ENCODE measurements at places on chromosomes 4 and X.

DNA sequence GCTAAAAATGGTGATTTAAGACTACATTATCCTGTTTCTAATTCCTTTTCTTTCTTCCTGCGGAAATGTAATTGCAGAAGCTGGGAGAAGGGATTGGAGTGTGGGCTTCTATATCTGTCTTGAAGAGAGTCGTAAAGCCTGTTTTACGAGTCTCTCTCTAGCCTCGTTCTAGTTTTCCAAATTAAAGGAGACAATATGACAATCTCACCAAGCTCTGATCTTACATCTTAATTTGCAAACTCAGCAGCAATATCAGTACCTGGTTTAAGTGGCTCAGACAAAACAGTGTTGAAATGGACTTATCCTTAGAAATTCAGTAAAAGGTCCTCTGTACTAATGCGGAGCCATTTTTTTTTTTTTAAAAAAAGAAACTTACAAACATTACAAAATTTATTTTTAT is 349.5 kb upstream of the HAND2 start:
- DNase-seq = no peak

DNA sequence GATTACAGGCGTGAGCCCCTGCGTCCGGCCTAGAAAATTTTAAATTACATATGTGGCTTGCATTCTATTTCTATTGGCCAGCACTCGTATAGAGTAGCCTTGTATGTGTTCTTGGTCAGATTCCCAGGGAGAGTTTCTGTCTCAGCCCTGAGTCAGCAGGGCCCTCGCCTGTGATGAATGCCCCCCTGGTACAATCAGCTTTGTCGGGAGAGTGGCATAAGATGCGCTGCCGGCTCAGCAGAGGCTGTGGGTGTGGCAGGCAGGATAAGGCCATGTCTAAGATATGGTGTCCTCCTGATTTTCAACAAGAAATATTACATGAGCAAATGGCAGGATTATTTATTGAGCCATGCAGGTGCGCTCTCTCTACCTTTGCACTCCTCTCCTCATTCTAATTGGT is 1.6 kb upstream of the REELD1 start:
- DNase-seq = no peak

- DNase-seq = no peak
Measured at GRCh38 chr4:83114576-83114975, at the start of gene PLAC8. Gene PLAC8 (minus strand): TSS chr4:83114729. CDS start chr4:83107921, 6,808 bp downstream.

DNA sequence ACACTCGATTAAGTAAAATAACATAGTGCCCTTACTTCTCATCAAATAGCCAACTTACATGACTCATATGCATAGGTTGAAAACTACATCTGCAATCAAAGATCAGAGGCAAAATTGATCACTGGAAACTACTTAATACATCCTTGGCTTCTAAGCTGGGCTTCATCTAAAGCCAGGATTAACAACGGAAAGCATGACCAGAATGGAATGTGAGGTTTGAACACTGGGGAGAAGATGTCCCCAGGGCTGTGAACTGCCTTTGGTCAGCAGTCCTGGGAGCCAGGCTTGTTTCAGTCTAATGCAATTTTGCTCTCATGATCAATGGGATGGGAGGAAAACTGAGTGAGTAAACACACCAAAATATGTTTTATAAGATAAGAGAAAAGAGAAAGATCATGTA is 192.5 kb upstream of the TTC29 start:
- no peak for DNase-seq

DNA sequence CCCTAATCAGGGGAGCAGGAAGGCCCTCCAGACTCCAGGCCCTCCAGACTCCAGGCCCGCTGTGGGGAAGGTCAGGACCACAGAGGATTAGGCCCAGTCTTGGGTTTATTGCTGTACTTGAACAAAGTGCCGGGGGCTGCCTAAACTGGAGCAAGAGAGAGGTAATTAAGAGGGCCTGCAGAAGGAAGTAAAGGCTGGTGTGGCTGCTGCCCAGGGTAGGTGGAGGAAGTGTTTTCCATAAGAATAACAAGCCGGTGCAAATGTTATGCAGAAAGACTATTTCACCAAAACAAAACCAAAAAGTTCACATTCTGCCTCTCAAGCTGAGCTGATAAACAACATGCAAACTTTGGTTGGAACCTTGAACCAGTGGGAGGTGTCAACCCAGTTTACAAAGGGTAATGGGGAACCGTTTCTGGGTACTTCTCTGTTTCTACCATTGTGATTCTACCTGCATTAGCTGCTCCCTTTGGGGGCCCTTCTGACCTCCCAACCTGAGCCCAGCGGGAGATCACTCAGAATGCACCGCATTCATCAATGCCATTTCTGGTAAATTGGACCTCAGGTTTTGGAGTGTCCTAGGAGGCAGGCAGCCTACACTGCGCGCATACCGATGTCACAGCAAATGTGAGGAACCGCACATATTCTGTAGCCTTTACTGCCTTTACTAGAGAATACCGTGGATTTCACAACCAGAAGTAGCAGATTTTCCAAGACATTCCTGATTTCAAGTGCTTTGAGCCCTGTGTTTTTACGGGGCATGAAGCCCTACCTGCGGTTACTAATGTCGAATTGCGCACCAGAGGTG is 59.7 kb upstream of the BCOR start:
- DNase-seq = no peak

DNA sequence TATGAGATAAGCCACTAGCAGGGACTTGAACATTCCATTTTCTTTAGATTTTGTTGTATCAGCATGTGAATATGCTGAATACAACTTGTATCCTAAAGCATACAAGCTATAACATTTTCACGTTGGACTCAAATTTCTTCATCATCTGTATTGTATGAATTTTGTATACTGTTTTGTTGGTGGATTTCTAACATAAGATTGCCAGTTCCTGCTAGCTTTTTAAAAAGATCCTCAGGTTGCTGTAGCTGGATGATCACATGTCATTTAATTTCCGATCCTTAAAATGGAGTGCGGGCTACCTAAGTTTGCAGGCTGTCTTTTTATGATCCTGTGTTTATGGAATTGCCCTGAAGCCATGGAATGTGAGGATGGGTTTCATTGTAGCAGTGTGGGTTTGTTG is 6.9 kb downstream of the PDLIM5 start:
- no peak for DNase-seq

DNA sequence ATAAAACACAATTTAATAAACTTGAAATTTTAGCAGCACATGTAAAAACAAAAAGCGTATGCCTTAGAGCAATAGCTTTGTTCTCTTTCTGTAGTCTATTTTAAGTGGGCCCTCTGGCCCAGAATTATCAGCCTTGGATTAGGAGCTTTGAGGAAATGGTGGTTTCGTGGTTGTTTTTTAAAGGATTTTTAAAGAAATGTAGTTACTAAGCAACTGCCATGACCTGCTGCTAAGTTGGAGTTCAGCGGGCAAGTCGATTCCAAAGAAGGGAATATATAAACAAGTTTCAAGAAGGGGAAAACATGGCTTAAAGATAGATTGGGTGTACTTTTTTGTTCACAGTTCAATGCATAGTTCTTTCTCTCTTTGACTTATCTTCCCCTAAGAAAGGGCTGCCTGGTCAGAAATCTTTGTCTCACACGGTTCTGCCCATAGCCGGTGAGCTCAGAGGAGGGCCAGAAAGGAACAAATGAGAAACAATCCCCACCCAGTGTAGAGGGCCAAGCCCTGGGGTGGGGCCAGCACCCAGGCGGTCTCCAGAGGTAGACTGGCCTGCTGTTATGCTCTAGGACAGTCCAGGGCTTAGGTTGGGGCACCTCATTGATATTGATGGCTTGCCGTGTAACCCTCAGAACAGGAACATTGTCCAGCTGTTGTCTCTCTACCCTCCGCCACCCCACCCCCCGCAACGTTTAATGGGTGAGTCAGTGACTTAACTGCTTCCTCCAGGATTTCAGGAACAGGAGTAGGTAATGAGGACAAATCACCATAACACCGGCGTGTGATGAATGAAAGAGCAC is 32.5 kb downstream of the DLG3 start:
- DNase-seq = no peak

DNA sequence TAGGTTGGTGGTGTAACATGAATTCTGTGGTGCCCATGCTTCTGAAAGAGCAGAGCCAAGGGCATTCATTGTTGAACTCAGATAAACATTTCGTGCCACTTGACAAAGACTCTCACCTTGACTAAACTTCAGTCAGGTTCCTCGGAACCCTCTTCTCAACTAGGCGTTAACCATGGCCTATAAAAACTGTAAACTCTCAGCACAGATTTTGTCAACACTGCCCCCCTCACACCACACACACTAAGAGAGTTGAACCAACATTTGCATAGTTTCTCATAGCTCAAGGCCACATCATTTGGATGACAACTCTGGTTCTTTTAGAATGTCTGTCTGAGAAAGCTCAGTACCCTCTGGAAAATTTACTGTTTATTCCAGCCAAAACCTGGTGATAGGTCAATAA is 28.1 kb downstream of the CASP6 start:
- no peak for DNase-seq

- no peak for DNase-seq
Measured at GRCh38 chr4:76208005-76208765, 5.4 kb downstream of the SCARB2 start.

DNA sequence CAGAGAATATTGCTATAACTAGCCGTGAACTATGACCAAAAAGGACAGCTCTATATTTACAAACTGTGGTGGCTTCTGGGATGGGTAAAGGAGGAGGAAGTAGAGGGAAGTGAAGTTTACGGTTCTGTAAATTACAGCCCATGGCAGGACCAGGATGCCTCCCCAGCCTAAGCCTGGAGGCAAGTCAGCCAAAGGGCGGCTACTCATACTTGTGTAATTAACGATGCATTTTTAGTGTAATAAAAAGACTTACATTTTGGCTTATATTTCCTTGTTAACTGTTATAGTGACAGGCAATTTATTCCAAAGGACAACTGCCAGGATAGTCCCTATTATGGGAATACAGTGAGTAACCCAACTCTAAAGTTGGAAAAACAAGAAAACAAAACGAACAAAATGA is 139.9 kb upstream of the OTUD4 start:
- DNase-seq = no peak

GRCh38 chr4:71609651-71610050 is 174.2 kb downstream of the GC start:
- DNase-seq = no peak

DNA sequence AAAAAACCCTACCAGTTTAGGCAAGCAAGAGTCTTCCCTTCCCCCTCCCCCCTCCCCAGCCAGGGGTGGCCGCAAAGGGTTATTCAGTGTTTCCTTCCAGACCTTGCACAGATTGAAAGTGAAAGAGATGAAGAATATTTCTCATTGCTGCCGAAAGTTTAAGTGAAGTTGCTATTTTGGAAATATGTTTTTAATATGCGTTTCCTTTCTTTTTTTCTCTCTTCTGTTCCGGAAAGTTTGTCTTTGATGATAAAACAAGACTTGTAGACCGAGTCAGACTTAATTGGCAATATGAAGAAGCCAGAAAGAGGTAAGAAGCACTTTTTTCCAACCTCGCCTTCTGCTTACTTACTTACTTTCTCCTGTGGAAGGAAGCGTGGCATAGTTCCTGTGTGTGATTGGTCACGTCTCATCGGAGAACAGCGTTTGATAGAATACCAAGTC is 58.5 kb upstream of the CLCN4 start:
- no peak for DNase-seq

DNA sequence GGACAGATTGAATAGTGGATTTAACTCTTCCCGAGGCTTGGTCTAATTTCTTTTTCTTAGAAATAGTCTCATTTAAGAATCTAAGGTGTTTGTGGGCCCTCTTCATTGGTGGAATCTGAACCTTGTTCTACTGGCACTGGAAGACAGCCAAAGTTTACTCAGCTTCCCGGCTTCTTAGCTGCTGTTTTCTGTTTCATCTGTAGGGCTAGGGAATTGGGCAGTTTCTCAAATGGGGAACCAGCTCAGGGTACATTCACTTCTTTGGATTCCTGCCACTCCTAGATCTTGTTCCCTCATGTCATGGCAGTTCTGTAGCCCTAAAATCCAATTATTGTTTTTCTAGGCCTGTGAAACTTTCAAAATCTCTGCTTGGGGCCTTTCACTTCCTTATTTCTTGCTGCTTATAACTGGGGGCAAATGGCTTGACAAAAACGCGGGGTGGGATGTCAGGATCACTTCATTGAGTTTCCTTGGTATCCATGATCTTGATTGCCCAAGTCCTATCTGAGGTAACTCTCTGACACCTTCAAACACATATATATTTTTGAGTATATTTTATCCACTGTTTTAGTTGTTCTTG is 985.0 kb downstream of the C4orf33 start:
- DNase-seq = no peak

DNA sequence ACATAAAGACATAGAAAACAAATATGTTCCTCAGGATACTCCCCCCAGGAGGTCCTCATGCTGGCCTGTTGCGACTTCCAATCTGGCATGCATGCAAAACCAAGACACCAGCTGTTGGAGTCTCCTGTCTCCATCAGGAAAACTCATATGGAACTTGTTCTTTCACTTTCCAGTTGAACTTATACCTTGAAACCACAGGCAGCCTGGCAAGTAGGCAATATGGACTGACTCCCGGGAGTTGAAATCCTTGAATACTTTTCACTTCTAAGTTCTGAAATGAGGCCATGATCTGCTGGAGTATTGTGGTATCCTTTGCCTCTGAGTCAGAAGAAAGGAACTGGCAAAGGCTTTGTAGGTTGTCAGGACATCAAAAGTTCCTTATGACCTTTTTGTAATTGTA is 444.2 kb downstream of the IDS start:
- DNase-seq = no peak
